NCI-H1930 (cell line): ENCODE measurements at places on chromosomes 12 and 14.

- DNase-seq: no peak
These were observed 14.4 kb upstream of the CD27 start for GRCh38 chr12:6430124-6430989.

DNA sequence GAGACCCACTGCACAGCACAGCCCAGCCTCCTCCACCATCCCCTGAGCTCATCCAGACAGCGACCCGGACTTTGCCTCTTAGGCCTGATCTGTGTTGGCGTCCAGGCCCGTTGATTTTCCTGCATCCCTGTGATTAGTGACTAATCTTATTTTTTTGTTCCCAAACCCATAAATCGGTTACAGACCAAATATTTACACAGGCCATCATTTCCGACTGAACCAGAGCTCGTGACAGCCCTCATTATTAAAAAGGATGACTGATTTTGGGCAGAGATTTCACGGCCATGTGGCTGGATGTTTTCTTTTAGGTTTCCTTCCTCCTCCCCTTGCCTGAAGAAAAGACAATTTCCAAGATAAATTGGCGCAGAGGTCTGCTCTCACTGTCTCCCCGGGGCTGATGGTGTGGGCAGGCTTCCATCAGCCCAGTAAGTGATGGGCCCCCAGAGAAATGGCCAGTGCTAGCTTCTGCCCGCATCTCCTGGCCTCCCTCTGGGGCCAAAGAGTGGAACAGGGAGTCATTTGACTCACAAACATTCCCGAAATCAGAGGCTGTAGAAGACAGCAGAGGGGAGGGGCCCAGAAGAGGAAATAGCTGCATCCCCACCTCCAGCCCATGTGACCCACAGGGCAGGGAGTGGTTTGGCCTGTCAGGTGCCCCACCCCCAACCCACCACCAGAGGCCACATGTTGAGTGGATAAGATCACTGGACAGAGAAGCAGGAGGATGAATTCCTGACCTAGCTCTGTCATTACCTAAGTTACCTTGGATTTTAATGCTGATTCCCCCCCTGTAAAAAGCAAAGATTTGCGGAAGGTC lies 283.5 kb downstream of the KSR2 start:
- DNase-seq: no peak

- DNase-seq: no peak
These were observed 51.3 kb downstream of the STX2 start for GRCh38 chr12:130787445-130788410.

GRCh38 chr12:70854138-70854537 lies 66.4 kb downstream of the PTPRR start:
- DNase-seq: no peak

- no peak for DNase-seq
These were observed 27.7 kb downstream of the RBM19 start for GRCh38 chr12:113938471-113938870.

- no peak for DNase-seq
These were observed 44.2 kb downstream of the ATP2B1 start for GRCh38 chr12:89664441-89664840.

DNA sequence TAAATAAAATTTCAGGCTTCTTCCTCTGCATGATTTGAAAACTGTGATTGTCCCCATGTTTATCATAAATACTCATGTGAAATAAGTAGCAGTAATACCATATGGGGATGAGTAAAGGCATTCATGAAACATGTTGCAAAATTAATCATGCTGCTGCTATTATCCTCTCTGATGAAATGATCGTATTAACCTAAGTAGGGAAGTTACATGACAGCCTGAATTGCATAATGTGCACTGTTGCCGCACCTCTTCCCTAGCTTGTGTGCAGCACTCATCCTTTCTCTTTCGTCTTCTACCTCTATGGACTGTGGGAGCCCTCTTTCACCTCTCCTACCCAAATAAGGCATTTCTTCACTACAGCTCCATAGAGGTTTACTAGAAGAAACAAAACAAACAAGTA lies 367.6 kb downstream of the SOX5 start:
- no peak for DNase-seq

- DNase-seq: no peak
These were observed 23.0 kb downstream of the RTL1 start for GRCh38 chr14:100880271-100881101.

- peak; percentile 11 for DNase-seq
These were observed 54.7 kb upstream of the FKBP4 start for GRCh38 chr12:2739832-2740641.

- DNase-seq: no peak
These were observed 44.4 kb downstream of the ADGRD1 start for GRCh38 chr12:130998136-130998535.

DNA sequence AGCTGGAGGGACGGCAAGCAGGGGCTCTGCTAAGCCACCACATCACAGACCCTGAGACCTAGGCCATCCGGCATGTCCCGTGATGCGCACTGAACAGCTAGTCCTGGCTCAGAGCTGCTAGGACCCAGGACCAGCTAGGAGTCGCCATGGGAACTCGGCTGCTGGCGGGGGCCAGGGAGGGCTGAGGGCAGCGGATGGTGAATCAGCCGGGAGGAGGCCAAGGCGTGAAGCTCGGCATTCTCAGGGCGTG lies 5.1 kb downstream of the AHNAK2 start:
- DNase-seq: no peak

GRCh38 chr14:27026097-27026496 lies 428.3 kb upstream of the NOVA1 start:
- no peak for DNase-seq

GRCh38 chr14:21087294-21088091 lies 11.0 kb downstream of the ZNF219 start:
- no peak for DNase-seq

GRCh38 chr12:21546716-21547115 lies 20.6 kb downstream of the SPX start:
- no peak for DNase-seq

DNA sequence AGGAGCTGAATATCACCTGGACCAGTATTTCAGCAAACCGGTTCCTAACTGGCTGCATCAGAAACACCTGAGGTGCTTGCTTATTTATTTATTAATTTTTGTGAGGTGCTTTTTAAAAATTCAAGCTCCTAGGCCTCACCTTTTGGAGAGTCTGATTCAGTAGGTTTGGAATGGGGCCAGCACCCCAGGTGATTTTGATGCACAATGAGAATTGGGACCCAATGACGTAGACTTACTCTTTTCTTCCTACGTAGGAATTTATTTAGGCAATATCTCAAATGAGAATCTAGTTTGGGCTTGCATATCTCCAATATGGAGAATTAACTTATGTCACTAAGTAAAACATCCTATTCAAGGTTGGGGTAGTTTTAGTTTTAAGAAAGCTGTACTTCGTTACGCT lies 7.3 kb downstream of the YEATS4 start:
- DNase-seq: no peak

GRCh38 chr12:10557329-10557728 lies 51.6 kb downstream of the EIF2S3B start:
- no peak for DNase-seq

DNA sequence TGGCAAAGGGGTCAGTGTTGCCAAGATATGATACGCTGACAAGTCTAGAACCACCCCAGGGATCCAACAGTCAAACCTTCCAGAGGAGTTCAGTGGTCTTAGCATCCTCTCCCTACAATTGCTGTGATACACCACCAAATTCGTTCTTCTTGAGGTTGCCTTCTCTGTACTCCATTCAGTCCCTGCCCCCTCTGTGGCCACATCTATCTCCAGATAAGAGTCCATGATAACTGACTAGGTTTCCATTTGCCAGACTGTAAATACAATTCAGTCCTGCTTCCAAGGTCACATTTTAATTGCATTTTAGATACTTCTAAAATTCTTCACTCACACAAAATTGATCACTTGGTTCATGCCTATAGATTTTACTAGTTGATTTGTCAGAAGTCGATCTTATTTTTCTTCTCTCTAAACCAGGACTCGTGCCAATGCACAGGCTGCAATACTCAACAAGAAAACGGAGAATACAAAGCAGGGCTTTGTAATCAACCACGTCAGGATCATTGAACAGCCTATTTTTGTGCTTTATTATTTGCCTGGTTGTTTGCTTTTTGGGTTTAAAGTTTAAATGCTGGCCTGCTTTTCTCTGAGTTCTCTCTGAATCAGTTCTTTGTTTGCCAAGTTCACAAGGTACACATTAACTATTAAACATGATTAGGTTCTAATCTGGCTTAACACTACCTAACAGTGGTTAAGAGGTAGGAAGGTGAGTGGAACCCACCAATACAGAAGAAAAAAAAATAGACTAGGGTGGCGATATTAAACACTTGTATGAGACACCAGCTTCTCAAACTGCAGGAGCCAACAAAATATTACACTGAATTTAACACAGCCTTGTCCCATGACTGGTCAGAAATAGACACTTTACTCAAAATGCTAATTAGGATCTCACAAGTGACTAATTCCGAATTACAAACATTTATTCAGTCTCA lies 5.3 kb upstream of the TSPAN8 start:
- DNase-seq: no peak

DNA sequence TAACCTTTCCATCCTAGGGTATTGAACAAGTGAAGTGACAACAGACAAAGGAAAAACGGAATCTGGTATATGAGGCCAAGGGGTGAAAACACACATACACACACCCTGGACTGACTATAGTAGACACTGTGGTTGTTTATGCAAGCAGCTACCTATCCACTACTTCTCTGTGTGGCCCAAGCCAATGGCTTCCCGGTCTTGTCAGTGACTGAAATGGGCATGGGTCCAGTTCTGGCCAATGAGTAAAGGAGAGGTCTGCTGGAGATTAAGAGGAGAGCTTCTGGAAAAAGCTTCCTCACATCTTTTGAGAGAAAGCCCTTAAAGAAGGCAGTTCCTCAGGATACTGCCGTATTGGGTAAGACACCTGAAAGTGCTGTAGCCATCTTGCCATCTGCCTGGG lies 19.3 kb downstream of the MBIP start:
- DNase-seq: no peak

DNA sequence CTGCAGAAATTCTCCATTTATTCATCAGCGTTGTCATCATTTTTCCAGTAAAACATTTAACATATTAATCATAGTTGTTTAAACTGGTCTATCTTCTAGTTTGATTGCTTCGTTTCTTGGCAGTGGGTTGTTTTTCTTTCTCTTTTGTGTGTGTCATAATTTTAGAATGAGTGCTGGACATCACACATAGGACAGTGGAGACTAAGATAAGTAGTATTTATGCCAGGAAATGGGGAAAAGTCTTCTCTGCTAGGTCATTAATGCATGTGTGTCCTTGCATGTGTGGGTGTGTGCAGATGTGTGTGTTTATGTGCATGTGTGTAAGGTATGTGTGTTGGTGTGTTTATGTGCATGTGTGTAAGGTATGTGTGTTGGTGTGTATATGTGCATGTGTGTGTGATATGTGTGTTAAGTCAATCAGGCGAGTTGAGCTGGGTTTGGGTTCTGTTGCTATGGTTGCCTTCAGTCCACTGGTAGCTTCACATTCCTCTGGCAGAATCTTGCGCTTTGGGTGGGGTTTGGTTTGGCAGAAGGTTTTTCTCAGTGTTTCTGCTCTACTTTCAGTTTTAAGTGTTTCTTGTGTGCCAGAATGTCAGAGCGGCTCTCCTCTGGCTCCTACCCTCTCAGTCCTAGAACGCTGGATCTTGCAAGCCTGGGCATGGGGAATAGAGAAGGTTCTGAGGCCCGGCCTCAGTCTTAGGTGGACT lies 7.8 kb upstream of the ADGRD1 start:
- no peak for DNase-seq

GRCh38 chr12:118073768-118074167 lies 12.8 kb upstream of the WSB2 start:
- DNase-seq: no peak

DNA sequence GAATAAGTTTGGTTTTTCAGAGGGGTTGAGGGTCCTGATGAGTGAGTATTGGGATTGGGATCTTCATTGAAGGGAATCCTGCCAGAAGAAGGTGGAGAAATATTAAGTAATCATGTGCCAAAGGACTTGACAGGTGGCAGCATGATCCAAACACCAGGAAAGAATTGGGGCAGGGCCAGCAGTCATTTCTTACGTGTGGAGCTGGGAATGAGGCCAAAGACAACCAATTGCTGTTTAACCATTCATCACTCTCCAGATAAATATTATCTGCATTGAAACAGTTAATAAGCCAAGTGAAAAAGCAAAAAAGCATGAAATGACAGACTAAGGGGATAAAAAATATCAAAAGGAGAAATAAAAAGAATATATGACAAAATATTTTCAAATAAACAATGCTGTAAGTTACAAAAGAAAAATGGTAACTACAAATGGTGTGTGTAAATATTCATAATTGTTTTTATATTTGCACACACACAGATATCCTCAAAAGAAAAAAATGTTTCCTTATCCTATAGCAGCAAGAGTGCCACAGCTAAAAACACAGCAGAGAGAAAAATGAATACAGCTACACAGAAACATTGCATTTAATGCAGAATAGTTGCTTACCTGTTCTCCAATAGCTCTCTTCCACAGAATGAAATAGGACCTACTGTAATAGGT lies 26.2 kb downstream of the C2CD5 start:
- DNase-seq: peak; percentile 62

DNA sequence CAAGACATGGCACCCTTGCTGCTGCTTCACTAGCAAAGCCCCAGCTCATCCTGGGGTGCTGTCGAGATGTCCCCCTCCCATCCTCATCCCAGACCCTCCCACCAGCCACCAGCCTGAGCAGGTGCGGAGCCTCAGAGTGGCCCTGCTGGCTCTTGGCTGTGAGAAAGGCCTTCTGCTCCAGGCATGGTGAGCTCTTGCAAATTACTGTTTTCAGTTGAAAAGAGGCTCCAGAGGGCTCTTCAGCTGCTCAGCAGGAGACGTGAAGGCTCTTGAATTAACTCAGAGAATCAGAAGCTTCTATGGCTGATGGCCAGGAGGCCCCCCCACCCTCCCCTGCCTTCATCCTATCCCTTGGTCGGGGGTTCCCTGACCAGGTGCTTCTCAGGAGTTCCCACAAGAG lies 44.1 kb downstream of the WSCD2 start:
- no peak for DNase-seq

GRCh38 chr14:88195676-88196075 lies 127.4 kb downstream of the KCNK10 start:
- no peak for DNase-seq

- DNase-seq: no peak
These were observed 68.1 kb downstream of the TBC1D30 start for GRCh38 chr12:64892561-64892960.
